ENCODE measurements at places on chromosomes 7 and 10.

DNA sequence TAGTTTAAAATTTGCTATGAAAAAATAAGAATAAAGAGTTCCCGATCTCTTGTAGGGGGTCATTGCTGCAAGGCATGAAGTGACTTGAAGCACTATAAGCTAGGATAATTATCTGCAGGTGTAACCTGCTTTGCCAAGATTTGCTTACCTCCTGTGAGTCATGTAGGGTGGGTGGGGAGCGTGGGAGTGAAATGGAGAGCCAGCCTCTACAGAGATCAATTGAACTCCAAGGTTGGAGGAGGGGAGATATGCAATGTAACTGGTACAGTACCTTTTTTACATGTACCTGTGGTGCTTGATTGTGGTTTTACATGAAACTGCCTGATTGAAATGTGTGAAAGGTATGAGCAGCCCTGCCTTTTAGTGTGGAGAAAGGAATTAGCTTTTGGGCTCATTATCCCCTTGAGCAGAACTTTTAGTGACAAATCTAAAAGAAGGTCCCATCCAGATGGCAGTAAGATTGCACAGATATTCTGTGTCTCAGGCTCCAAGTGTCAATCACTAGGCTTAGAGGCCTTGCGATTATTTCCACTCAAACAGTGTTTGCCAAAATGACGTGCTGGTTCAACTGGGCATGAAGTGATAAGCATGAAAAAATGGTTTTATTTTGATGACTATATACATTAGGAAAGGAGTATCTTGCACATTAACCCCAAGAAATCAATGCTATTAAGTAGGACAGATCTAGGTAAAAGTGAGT, 138.6 kb upstream of the GRB10 start:
- no peak for DNase-seq

- peak; percentile 100 for DNase-seq
Observed at GRCh38 chr7:96236198-96237039, 85.5 kb downstream of the SLC25A13 start.

GRCh38 chr7:109842386-109842785, 1248.5 kb upstream of the LRRN3 start:
- DNase-seq = no peak

DNA sequence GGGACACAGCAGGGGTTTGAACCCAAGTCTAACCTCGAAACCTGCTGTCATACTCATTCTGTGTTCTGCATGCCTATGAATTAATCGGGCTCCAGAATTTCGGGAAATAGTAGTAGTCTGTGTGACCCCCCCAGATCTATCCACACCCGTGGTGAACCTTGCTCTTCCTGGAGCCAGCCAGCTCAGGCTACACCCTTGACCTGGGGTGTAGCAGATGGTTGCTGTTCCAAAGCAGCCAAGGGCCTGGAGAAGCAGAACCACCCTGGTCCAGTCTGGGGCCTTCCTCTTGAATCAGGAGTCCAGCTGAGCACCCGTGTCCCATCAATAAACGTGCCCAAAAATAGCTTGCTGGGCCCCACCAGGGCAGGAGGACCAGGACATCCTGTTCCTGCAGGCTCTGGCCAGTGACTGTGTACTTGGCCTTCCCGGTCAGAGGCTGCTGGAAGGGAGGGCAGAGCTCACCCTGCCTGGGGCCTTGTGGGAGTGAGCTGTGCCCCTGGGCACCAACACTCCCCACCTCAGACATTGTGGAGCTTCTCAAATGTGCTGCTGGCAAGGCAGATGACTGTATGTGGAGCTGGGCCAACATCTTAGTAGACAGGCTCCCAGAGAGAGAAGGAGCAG, 101.2 kb upstream of the ZNF716 start:
- DNase-seq = no peak

GRCh38 chr7:532379-533143, 12.9 kb upstream of the PDGFA start:
- no peak for DNase-seq

DNA sequence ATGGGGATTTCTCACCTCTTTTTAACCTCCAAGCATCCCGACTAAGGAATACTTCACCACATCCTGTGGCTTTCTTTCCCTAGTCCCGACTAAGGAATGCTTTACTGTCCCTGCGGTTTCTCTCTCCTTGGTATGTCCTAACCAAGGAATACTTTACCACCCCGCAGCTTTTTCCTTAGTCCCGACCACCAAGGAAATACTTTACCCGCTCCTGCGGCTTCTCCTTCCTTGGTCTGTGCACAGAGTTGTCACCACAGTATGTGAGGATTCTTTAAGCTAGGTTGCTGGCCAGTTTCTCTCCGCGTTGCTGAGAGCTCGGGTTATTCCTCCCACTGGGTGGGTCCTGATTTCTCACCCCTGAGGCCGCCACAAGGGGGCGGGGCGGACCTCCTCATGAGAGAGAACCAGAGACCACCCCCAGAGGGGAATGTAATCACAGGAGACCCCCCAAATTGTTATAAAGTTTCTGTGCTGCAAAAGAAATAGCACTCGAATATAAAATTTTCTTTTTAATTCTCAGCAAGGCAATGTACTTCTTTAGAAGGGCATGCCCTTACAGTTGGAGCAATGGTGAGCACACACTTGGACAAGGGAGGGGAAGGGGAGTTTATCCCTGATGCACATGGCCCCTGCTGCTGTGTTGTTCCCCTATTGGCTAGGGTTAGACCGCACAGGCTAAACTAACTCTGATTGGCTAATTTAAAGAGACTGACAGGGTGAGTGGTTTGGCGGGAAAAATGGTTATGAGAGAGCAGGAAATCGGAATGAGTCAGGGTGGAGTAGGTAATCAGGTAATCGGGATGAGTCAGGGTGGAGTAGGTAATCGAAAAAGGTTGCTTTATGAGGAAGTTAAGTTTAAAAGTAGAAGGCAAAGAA, 12.8 kb downstream of the SUGCT start:
- no peak for DNase-seq

GRCh38 chr7:33781796-33782195, 123.5 kb upstream of the BMPER start:
- DNase-seq = peak; percentile 52

GRCh38 chr7:138029941-138030340, 28.1 kb upstream of the CREB3L2 start:
- no peak for DNase-seq

DNA sequence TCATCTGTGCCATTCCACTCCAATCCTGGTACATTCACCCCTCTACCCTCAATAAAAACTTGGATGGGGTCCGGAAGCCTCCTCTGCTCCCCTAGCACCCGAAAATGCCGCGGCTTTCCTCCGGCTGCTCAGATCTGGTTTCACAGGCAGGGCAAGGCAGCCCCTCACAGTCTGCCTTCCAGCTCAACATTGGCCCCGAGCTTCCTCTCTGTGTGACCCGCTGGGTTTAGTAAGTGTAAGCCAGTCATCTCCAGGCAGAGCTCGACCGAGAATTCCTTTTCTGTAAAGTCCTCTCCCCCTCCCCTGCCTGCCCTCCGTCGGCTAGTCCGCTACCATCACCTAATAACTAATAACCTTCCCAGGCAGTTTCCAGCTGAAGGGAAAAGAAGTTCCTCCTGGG, 3.4 kb downstream of the INHBA start:
- peak; percentile 53 for DNase-seq

DNA sequence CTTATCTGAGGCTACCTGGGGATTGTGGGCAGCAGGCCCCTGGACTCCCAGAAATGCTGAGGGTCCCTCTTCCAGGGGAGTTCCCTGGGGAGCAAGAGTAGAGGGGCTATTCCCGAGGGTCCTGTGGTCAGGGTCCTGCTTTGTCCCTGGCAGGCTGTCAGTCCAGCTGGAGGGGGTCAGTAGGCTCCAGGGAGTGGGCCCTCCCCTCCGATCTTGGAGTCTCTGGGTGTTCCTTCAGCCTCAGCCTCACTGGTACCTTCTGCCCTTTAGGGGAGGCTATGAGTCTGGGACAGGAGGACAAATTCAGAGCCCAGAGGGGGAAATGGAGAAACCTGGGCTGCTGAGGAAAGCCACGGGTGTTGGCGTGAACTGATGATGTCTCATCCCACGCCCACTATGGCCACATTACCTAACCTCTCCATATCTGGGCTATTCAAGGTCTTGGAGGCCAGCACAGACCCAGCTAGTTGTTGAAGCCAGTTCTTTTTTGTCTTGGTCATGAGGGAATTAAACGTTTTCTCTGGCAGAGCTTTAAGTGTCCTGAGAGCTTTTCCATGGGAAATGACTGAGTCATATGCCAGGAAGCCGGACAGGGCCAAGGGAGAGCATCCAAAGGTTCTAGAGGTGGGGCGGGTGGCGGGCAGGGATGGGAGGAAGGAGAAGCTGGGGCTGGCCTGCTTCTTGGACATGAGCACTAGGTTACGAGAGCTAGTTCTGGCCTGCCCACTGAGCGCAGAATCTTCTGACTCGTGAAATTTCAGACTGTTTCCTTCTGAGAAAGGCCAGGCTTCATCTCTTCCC, 6.2 kb downstream of the CALHM2 start:
- peak; percentile 84 for DNase-seq

DNA sequence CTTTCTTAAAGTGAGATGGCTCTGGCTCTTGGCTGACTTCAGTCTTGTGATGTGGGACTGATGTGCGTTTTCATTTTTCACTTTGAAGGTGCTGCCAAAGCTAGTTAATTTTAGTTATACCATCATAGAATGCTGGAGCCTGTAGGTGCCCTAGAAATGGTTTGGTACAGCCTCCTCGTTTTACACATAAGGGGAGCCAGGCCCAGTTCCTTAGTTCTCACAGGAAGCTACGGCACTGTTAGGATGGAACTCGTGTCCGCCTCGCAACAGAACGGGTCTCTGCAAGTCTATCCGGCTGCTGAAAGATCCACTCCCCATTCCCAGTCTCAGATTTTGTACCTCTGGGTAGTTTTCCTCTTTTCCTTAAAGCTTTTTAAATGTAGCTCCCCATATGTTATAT, 173.2 kb upstream of the PRPS1L1 start:
- DNase-seq = no peak

- DNase-seq = peak; percentile 79
Observed at GRCh38 chr7:32846630-32847225, 44.8 kb downstream of the KBTBD2 start.

Data from LHCN-M2 (cell line).